ENCODE measurements at places on chromosomes 6 and 20. TPM values are rescaled to one million over a fixed set of nuclear protein-coding genes. Genes with fewer than 3 reads are reported as not detected.

GRCh38 chr6:2883673-2884072, 19.4 kb downstream of the SERPINB9 start:
- no peak for DNase-seq

The TMEM217 gene
- 12.4 TPM for total RNA-seq

DNA sequence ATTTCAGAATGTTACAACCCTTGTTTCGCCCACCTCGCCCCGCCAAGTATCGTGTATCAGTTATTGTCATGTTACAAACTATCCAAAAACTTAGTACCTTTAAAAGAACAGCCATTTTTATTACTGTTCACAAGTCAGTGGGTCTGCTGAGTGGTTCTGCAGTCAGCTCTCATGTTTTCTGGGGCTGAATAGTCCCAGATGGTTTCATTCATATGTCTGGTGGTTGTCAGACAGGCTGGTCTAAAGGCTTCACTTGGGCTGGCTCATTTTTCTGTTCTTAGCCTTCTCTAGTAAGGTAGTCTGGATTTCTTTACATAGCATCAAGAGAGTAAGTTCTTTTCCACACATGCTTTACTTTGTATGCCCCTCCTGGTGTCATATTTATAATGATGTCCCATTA, 8.6 kb downstream of the ZNF292 start:
- DNase-seq = no peak

The FILIP1 gene
- 21.1 TPM for total RNA-seq
